Naive thymus-derived CD4-positive, alpha-beta T cell (primary cell): ENCODE measurements at places on chromosomes 12 and 14.

GRCh38 chr12:65761301-65761700 is 63.0 kb upstream of the HMGA2 start:
- no peak for DNase-seq

DNA sequence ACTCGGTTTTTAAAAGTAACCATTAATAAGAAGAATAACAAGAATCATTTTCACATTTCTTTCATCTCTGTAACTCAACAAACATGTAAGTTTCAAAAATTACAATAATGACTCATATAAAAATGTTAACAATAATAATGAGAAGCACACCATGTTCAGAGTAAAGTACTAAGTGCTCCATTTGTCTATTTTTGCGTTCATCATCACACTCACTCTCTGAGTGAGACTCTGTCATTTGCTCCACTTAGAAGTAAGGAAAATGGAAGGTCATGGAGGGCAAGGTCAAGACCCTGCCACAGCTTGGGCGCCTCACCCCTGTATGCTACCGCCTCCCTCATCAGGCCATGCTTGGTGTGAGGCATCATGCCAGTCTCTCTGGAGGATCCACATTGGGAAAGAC is 129.9 kb downstream of the TMEM30B start:
- no peak for DNase-seq

DNA sequence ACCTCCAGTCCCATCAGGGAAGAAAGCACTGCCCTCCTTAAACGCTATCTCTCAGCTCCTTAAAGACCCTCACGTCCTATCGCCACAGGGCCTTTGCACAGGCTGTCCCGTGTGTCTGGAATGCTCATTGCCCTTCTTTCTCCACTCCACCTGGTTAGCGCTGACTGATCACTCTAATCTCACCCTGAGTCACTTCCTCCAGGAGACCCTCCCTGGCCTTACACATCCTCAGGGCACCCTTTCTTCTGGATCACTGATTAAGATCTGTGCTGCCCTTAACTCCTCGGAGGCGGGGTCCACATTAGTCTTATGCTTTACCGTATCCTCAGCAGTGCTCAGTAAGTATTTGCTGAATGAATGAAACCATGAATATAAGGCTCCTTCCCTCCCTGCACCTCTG is 94.7 kb downstream of the SYNE3 start:
- DNase-seq, result no peak

DNA sequence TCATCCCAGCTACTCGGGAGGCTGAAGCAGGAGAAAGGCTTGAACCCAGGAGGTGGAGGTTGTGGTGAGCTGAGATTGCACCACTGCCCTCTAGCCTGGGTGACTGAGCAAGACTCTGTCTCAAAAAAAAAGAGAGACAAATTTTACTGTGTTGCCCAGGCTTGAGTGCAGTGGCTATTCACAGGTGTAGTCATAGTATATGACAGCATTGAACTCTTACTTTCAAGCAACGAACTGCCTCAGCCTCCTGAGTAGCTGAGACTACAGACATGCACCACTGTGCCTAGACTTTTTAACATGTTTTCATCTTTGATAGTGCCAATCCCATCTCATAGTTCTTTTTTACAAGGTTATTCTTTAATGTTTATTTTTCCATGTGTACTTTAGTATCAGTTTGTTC is 13.7 kb downstream of the ARID2 start:
- DNase-seq, result no peak

DNA sequence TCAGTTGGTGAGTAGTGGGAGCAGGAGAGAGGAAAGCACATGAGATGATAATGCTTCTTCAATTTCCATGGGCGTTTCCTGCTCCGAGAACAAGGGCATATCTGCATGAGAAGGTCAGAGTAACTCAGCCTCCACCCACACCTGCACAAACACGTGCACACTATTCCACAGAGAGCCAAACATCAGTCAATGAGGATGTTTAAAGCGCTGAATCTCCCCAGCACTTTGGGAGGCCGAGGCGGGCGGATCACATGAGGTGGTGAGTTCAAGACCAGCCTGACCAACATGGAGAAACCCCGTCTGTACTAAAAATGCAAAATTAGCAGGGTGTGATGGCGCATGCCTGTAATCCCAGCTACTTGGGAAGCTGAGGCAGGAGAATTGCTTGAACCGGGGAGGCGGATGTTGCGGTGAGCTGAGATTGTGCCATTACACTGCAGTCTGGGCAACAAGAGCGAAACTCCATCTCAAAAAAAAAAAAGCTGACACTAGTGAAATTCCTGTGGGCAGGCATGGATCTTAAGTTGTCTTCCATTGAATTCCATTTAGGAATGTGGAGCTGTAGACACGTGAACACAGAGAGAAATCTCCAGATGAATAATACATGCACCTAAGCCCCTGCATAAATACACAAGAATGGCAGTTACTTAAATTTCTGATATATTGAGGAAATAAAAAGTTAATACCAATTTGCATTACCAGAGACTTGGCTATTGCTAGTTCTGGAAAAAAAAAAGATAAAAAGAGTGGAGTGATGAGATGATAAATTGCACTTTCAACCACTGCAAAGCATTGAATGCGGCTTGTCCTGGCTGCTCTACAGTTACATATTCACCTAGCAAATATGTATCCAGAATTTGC is 1097.4 kb upstream of the TMEM132C start:
- DNase-seq, result no peak
